Hematopoietic multipotent progenitor cell treated with erythropoietin and hydrocortisone succinate and interleukin-3 and kit ligand, for 17 days (in vitro differentiated cells): ENCODE measurements at places on chromosomes 2 and 18.

- DNase-seq = no peak
These were observed 36.3 kb downstream of the EPHA4 start for GRCh38 chr2:221535824-221536223.

- DNase-seq = no peak
These were observed 102.3 kb downstream of the OSR1 start for GRCh38 chr2:19256121-19256601.

- no peak for DNase-seq
These were observed 28.0 kb downstream of the KIF1A start for GRCh38 chr2:240791821-240792628.

- no peak for DNase-seq
These were observed 365.3 kb downstream of the TDRD15 start for GRCh38 chr2:21489080-21489479.

- DNase-seq = no peak
These were observed 66.9 kb upstream of the ITM2C start for GRCh38 chr2:230797515-230798495.

GRCh38 chr18:7454429-7454828 lies 112.7 kb upstream of the PTPRM start:
- no peak for DNase-seq

DNA sequence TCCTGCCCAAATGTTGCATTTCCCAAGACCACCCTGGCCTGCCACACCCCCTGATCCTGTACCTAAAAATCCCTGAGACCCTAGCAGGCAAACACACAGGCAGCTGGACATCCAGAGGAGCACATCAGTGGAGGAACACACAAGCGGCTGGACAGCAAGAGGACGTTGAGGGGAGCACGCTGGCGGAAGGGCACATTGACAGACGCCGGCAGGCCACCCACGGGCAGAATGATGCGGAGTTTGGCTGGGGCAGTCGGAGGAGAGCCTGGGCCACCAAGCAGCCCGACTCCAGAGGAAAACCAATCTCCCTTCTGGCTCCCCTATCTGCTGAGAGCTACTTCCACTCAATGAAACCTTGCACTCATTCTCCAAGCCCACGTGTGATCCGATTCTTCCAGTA lies 47.7 kb downstream of the EMX1 start:
- no peak for DNase-seq

DNA sequence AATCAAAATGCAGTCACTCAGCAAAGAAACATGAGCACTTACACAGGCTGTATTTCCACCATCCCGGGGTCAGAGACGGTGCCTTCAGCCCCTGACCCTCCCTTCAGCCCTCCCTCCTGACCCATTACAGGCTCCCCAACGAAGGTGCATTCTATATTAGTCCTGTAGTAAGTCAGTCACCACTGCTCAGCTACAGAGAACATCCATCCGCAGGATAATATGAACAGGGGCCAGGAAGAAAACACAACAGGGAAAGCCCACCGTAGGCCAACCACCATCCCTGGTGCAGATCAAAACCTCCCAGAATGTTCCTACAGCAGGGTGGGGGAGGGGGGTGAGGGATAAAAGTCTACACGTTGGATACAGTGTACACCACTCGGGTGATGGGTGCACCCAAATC lies 15.1 kb downstream of the PXDN start:
- no peak for DNase-seq

DNA sequence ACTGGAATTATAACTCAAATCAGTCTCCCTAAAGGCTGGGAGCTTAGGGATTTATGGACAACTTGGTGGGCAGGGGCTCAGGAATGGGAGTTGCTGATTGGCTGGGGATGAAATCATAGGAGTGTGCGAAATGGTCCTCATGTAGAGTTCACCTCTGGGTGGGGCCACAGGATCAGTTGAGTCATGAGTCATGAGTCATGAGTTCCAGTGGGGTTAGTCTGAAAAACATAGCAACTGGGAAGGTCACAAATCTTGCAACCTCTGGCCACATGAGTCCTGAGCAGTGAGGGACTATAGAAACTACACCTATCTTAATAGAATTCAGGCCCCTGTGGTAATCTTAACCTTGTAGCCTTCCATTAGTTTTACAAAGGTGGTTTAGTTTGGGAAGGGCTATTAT lies 383.3 kb downstream of the RBM43 start:
- DNase-seq = no peak

- DNase-seq = no peak
These were observed 21.9 kb upstream of the PAX3 start for GRCh38 chr2:222320436-222321395.

- no peak for DNase-seq
These were observed 164.8 kb downstream of the METTL4 start for GRCh38 chr18:2406544-2406943.

- DNase-seq = peak; percentile 51
These were observed 266.6 kb downstream of the CYP26B1 start for GRCh38 chr2:71880846-71881610.

- DNase-seq = no peak
These were observed 138.5 kb upstream of the DLX2 start for GRCh38 chr2:172241222-172241621.

- DNase-seq = no peak
These were observed 77.1 kb upstream of the NARS1 start for GRCh38 chr18:57698571-57699276.

- DNase-seq = no peak
These were observed 58.8 kb upstream of the ST3GAL5 start for GRCh38 chr2:85947593-85947992.

DNA sequence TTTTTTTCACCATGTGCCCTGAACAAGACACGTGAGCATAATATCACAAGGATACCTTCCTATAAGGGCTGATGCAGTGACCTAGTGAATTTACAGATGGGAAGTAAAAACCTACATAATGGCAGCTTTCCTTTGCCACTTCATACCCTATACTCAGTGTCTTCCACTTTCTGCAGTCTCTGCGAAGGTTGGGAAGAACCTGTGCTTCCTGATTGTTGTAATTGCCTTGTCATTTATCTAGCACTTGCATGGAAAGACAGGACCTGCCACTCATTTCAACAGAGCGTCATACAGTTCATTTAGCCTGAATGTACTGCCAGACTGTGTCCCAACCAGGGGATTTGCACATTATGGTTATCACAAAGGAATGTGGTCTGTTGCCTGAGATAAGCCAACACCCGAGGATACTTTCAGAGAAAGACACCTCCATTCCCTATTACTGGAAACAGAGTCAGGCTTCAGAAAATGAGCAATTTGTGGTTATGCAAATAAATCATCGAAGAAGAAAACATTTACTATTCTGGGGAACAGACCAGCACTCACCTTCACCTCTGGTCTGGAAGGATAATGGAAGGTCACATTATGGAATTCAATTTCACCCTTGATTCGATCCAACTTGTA lies 55.0 kb downstream of the ABCB11 start:
- peak; percentile 36 for DNase-seq

DNA sequence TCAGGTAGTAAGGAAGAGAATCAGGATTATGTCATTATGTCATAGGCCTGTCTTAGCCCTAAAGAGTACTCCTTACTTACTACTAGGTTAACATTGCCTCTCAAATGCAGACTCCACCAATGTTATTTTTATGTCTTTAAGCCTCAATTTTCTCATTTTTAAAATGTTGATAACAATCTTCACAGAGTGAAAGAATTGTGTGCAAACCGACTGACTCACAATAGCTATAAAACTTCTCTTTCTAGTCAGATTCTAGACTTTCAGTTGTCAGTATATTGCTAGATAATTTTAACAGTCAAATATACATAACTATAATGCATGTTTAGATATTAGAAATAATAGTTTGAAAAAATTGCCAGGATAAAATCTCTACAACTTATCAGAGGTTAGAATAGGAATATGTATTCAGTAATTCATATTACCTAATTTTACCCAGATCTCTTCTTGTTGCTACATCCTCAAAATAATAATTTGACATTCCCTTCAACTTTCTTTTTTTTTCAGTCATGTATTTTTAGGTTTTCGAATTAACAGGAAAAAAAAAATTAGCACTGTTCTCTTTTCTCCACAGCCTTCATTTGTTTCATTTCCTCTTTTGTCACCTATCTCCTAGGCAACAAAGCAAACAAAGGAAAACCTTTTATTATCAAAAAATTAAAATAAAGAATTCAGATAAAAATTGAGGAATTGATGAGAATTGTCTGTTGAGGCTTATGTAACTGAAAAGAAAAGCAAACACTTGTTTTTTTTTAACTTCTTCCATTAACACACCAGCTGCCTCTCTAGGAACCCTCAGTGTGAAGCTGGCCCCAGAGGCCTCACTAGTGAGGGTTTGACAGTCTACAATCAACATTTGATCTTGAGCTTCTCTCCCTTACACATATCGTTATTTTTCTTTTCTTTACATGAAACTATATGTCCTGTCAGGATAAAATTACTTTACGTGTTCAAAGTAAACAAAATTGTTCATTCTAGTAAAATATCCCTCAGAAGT lies 279.0 kb downstream of the CALCRL start:
- no peak for DNase-seq

- no peak for DNase-seq
These were observed 250.3 kb upstream of the KLHL29 start for GRCh38 chr2:23134726-23135125.

- no peak for DNase-seq
These were observed 42.3 kb downstream of the CABLES1 start for GRCh38 chr18:23177433-23178072.

GRCh38 chr2:207423886-207424285 lies 105.9 kb upstream of the CREB1 start:
- no peak for DNase-seq

DNA sequence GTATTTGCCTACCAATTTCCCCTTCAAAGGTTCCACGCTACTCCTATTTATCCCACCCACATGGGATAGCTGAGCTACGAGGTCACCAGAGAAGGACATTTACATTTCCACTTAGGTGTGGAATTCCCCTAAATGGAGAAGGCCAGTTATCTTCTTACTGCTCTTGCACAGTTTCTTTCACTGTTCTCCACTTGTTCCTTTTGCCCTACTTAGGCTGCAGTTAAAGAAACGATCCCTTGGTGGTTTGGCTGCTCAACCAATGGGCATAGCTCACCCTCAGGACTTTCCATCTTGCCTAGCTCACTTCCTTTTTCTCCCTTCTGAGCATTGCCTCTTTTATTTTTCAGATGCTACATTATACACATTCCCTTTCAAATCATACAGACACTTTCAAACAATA lies 11.2 kb upstream of the NABP1 start:
- DNase-seq = no peak

DNA sequence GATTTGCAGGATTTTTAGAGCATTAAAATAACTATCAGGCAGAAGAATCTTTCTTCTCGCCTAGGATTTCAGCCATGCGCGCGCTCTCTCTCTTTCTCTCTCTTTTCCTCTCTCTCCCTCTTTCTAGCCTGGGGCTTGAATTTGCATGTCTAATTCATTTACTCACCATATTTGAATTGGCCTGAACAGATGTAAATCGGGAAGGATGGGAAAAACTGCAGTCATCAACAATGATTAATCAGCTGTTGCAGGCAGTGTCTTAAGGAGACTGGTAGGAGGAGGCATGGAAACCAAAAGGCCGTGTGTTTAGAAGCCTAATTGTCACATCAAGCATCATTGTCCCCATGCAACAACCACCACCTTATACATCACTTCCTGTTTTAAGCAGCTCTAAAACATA lies 137.0 kb downstream of the MEIS1 start:
- DNase-seq = no peak

DNA sequence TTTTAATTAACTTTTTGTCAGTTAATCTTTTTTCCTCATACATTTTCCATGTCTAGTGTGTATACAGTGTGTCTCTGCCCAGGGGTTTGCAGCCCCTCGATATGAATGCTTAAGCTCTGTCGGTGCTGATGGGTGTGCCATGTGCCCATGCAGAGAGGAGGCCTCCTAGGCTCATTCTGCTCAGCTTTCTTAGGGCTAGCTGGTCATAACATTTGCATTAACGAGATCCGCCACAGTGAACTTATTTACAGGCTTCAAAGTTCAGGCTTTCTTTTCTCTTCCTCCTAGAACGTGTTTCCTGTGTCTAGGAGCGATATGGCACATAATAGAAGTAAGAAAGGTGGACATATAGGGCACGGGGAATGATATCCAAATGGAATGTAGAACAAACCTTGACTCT lies 783.3 kb downstream of the PLCL1 start:
- DNase-seq = no peak

DNA sequence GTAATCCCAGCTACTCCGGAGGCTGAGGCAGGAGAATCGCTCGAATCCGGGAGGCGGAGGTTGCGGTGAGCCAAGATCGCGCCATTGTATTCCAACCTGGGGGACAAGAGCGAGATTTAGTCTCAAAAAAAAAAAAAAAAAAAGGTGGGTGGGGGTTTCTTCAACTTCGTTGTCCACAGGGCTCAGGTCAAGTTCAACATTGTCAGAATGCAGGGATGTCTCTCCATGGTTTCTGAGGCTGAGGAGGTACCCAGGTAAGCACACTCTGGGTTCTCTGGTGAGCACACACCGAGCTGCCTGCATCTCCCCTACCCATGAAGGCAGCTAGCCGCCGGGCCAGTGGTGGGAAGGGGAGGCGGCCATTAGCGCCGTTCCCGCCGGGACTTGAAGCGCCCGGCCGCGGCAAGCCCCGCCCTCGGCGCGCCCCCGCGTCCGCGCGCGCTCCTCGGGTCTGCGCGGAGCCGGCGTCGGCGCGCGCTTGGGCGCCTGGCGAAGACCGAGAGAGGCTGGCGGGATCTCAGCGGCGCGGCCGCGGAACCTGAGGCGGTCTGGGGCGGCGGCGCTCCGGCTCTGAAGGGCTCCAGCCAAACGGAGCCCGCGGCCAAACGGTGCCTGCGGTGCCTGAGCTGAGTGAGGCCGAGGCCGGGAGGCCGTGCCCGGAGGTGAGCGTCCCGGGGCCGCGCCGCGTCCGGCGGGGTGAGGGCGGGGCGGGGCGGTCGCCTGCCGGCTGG lies at the start of gene UBXN2A:
Gene UBXN2A (plus strand): TSS at position 477 of the 731 bp plus-strand sequence. CDS start 17,852 bp downstream, outside the sequence.
- DNase-seq = peak; percentile 76

- no peak for DNase-seq
These were observed 274.7 kb upstream of the SIX2 start for GRCh38 chr2:45283764-45284620.

- no peak for DNase-seq
These were observed 22.3 kb downstream of the DCDC2C start for GRCh38 chr2:3725458-3726250.

GRCh38 chr2:240319221-240319854 lies 116.1 kb upstream of the GPC1 start:
- no peak for DNase-seq

GRCh38 chr2:90207454-90208058 lies 1516.1 kb downstream of the RPIA start:
- no peak for DNase-seq

GRCh38 chr2:172172513-172173173 lies 69.9 kb upstream of the DLX2 start:
- DNase-seq = no peak

DNA sequence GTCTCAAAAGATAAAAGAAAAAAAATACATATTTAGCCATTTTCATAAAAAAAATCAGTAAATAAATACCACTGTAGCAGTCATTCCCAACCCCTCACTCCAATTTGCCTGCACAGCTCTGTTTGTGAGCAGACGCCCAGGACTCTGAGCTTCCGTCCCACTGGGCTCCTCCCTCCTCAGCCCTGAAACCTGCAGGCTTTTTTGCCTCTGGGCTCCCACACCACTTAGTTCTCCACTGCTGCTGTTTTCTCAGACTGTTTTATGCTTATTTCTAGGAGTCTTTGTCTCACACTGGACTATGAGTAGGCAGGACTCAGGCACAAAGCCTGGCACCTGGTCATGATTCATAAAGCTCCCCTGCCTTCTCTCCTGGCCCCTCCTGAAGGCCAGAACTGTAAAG lies 6.1 kb upstream of the CXCR1 start:
- DNase-seq = no peak
